ENCODE measurements at places on chromosomes 2 and 18.

DNA sequence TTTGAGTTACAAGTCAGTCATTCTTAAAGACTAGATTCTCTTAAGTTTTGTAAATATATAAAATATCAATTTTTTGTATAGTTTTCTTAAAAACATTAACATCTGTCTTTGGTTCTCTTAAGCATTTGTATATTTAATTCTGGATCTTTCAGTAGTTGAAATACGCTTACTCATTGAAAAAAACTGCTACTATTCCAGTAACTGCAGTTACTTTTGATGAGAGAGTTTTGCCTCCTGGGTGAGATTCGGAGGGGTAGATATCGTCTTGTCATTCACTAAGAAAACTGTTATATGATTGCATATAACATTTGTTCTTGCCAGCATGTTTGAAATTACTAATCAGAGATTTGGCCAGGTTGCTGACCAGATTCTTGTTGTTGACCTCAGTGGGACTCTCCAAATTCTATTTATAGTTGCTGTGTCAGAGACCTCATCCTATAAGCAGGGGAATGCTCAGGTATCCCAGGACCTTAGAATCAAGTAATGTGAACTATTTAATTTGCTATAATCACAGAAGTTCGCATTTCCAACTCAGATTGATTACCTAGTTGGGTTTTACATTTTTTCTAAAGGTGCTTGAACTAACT is 7.9 kb downstream of the AGPS start:
- DNase-seq, result no peak

GRCh38 chr18:76927223-76927725 is 104.9 kb downstream of the ZNF236 start:
- DNase-seq, result no peak

DNA sequence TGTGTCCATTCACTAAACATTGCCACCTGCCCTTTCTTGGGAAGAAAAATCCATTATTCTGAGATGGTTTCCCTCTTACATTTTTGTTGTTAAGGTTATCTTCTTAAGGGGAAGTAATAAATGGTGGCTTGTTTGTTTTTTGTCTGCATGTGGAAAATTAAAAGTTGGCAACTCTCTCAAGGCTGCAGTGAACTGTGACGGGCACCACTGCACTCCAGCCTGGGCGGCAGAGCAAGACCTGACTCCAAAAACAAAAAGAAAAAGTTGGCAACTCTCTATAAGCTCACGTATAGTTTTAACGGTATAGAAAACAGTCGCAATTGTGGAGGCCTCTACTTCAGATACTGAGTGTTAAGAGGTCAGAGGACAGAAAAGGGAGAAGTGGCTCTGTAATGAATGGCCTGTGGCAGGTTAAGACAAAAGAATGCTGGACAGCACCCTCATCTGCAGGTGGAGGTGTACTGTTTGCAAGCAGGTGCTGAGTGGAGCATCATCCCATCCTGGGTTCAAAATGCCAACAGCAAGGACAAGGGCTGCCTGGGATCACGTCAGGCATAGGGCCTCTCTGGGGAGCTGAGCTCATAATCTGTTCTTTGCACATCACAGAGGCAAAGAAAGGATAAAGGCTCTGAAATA is 16.7 kb downstream of the L3MBTL4 start:
- DNase-seq, result no peak

- DNase-seq, result no peak
These were observed 39.5 kb upstream of the DYNAP start for GRCh38 chr18:54551590-54551989.

DNA sequence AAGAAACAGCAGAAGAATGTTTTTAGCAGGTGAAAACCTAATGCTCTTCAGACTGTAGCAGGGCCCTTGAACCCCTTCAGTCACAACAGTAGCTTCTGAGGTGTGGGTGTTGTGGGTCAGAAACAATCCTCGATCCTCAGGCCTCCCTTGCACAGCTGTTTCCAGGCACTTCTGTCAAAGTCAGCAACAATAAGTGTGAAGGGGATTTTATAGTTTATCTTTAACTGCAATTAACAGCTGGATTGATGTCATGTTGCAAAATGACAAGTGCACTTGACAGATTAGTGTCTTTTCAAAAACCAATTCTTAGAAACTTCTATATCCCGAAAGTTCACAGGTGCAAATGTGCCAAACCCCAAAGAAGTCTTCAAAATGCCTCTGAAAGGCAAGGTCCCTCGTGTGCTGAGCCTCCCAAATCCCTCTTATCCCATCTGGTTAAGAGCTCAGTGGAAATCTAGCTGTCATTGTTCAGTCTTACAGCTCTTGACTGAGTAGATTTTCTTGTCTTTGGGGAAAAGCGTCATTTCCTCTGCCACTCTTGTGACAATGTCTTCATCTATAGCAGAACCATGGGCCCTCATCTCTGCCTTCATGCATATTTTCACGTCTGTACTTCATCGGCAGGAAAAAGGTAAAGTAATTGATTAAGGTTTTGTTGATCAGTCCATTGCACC is 29.6 kb downstream of the M1AP start:
- no peak for DNase-seq

- no peak for DNase-seq
These were observed 124.2 kb downstream of the RPIA start for GRCh38 chr2:88815697-88816096.

GRCh38 chr18:63236921-63237846 is 82.4 kb downstream of the BCL2 start:
- no peak for DNase-seq

All from kidney capillary endothelial cell (primary cell).